ENCODE measurements at places on chromosomes 7 and 10.
A peak's percentile ranks its signal among the peaks of the same experiment; 100 is the strongest.

- DNase-seq, result no peak
These were observed 91.7 kb upstream of the MEOX2 start for GRCh38 chr7:15778191-15778590.

DNA sequence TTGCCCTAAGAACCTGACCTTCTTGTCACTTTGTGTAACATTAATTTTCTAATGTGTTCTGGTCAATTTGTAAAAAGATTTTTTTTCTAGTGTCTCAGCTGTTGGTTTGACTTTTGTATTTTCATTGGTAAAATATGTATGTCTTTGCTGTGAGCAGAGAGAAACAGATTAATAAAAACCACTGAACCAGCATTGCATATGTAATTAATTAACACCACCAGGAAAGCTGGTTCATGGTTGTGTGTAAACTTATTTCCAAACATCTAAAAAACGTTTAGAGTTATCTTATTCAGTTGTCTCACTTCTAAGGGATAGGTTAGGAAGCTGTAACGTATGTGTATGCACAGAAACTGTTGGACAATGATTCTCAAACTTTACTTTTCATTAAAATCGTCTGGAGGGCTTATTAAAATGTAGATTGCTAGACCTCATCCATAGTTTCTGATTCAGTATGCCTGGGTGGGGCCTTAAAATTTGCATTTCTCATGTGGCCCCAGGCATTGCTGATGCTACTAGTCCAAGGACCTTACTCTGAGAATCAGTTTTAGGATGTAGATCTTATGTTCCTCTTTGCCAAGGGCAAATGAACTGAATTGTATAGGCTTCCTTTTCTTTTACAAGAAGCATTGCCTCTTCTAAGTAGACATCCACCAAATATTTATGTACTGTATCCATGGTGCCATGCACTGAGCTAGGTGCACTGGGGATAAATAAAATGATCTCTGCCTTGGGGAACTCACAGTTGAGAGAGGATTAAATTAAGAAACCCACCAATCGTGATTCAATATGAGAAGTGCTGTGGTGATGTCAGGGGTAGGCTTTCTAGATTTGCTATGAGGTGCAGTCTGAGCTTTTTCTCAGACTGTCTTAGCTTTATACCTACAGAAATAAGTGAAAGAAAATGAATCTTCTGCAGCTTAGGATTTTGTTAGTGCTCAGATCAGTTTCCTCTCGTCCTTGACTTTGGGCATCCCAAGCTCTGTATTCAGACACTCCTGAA, 98.7 kb downstream of the AUTS2 start:
- DNase-seq, result peak; percentile 37

- DNase-seq, result no peak
These were observed 600.1 kb upstream of the STEAP1 start for GRCh38 chr7:89554209-89554608.

DNA sequence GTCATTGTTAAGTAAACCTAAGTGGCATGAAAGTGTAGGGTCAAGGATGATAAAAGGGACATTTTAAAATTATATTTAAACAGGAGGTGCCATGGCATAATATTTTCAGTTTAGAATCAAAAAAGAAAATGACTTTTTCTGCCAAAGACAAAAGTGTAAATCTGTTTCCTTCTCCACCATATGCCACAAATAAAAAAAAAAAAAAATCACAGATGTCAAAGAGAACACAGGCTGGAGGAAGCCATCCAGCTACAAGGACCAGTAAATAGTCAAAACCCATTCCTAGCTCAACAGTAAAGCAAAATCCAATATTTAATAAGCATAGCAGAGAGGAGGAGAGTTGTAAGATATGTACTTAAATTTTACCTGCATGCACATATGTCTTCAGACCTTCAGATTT, 321.3 kb upstream of the TMEM229A start:
- DNase-seq, result no peak

GRCh38 chr7:43199371-43200160, 87.1 kb downstream of the HECW1 start:
- no peak for DNase-seq

DNA sequence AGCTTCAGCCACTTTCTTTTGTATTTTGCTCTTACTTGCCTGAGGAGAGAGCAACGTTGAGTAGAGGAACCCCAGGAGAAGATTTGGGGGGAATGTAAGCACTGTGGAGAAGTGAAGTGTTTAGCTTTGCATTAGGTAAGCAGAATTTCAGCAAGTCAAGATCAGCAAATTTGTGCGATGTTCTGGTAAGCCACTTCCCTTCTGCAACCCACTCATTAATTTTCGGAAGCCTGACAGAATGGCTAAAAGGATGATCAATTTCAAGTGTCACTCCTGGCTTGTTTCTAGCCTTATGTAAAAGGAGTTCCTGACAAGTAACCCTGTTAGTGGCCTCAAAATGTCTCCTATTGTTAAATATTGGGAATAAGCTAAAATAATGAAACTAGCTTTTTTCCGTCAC, 48.5 kb upstream of the NXPH1 start:
- no peak for DNase-seq

GRCh38 chr7:8060241-8060640, 91.6 kb downstream of the GLCCI1 start:
- DNase-seq, result no peak

DNA sequence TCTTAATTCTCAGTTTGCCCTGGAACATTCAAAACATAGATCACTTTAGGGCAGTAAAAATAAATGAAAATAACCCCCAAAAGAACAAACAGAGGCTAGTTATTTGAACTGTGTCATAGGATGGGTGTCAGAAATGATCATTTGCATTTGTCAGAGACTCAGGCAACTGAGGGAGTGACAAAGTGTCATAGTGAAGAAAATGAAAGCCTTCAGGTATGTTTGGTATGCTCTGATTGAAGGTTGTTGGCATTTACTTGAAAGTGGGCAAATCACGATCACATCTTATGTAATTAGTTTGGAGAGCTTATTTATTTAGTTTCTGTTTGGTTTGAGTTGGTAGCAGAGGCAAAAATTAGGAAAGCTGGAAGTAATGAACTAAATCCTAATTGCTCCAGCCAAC, 880.9 kb downstream of the ANKRD7 start:
- DNase-seq, result peak; percentile 13

DNA sequence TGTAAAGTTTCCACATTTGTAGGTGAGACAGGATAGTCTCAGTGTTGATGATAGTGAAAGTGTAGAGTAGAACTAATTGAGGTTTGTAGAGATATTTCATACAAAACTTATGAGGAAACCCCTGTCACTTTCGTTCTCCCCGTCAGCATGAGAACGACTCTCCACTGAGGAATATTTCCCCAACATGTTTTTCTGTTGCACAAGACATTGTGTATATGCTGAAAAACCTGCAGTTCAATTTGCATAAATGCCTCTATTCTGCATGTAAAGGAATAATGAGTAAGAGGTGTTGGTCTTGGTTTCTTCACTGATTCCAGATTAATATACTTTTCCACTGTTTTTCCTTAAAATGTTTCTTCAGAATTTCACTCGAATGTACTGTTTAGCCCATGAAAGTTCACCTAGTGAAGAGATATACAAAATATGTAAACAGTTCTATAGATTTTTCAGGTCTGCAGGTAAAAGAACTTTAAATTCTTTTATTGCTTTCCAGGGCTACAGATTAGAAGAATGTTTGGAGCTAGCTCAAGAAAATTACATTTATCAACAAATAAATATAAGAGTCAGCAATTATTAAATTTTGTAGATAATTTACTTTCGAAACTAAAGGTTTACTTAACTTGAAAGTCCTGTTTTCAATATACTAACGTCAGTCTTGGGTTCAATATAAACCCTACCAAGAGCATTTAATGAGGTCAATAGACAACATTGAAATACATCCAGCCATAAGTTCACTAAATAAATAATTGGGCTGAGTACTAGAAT, 37.2 kb downstream of the HEPACAM2 start:
- DNase-seq, result no peak

DNA sequence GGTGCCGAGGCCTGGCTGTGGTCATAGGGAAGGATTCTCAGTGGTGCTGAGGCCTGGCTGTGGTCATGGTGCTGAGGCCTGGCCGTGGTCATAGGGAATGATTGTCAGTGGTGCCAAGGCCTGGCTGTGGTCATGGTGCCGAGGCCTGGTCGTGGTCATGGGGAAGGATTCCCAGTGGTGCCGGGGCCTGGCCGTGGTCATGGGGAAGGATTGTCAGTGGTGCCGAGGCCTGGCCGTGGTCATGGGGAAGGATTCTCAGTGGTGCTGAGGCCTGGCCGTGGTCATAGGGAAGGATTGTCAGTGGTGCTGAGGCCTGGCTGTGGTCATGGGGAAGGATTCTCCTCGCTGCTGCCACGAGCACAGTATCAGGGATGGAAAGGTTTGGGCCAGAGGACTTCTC, 327.3 kb downstream of the ADARB2 start:
- no peak for DNase-seq

GRCh38 chr7:104207348-104207730, 474 bp downstream of the ORC5 start:
- no peak for DNase-seq

DNA sequence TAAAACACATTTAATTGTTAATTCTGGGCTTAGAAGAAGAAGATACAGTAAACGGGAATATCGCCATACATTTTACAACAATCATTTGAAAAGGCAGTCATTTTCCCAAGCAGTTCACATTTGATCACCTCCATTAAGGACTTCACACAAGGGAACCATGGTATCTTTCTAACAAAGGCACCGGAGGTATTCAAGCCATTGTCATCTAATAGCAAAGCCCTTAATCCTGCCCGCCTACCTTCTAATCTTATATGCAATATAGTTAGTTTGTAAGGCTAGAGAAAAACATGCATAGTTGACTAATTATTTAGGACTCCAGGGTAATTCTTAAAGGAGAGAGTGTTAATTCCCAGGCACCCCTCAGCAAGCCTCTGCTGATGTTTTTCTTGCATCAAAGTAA, 83.1 kb downstream of the MRPL32 start:
- no peak for DNase-seq

- no peak for DNase-seq
These were observed 28.7 kb upstream of the HABP2 start for GRCh38 chr10:113524120-113524519.

DNA sequence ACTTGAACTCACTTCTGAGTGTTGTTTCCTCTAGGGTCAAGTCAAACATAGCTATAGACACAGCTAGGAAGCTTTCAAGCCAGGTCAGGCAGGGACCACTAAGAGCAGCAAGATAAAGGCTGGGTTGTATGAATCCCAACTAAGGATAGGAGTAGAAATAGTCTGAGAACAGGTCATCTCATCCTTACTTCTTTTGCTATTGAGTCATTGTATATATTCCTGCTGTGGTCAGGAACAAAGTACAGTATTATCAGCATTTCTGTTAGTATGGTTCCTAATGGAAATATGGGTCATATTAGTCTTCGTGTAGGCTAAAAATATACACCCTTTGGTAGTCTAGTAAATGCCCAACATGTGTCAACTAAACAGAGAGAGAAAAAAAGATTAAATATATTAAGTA, 145.3 kb downstream of the BTAF1 start:
- DNase-seq, result no peak

DNA sequence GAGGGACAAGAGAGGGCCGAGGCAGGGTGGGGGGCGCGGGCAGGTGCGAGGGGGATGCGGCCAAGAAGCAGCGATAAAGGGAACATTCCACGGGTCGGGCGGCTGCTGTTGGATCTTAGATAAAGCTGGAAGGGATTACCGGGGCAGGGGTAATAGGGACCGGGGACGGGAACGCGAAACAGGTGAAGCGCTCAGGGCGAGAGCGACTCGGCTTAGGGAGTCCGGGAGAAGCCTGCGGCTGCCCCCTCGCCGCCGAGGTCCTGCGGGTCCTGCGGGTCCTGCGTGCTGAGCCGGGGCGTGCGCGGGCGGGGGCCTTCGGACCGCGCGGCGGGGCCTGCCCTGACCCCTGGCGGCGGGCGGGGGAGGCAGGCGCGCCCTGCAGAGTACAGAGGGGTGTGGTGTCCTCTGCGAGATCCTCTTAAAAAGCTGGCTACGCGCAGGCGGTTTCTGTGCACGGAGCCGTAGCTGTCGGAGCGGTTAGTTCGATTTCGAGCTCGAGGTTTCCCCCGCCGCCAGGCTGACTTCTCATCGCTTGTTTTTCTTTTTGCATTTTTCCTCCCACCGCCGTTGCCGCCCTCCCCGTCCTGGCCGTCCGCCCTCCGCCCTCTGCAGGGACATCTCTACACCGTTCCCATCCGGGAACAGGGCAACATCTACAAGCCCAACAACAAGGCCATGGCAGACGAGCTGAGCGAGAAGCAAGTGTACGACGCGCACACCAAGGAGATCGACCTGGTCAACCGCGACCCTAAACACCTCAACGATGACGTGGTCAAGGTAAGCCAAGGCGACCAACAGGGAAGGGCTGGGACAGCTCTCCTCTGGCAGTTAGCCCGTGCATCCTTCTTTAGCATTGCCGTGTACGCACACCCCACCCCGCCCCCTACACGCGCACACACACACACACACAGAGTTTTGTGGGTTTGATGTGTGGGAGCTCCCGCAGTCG, 1.4 kb downstream of the CAV1 start:
- DNase-seq, result peak; percentile 73

- DNase-seq, result no peak
These were observed 5.5 kb downstream of the ELOVL3 start for GRCh38 chr10:102231357-102232318.

DNA sequence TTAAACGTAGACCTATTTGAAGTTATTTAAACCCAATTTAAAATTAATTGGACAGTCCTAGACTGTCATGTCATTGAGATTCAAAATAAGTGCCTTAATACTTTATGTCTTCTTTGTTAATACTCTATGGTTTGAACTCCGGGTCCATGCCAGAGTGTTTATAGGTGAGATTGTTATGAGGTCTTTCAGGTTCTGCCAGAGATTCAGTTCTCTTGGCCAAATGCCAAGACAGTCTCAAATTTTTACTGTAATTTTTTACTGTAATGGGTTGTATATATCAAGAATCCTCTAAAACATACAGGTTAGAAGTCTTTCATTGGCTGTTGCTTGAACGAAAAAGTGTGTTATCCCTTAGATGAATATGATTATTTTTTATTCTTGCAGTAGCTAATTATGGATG, 3.9 kb downstream of the ADD3 start:
- no peak for DNase-seq

GRCh38 chr10:103058034-103058433, 135.0 kb downstream of the NT5C2 start:
- no peak for DNase-seq

DNA sequence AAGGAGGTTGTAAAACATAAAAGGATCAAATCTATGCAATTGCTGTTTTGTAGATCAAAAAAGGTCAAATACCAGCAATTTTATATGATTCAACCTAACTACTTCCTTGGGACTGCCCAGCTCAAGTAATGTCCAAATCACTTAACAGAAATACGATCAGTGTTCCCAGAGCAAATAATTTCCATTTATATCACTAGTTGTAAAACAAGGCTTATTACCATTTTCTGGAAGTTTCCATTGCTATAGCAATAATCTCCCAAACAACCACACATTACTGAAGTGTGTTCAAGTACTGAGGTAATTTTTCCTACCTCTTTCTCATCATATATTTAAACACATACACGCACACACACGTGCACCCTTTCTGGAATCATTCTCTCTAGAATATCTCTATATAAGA, 123.3 kb downstream of the NRCAM start:
- DNase-seq, result no peak

- no peak for DNase-seq
These were observed 58.6 kb downstream of the TPK1 start for GRCh38 chr7:144777005-144777839.

GRCh38 chr10:22849077-22849805, 78.6 kb upstream of the ARMC3 start:
- peak; percentile 59 for DNase-seq

GRCh38 chr10:92627845-92628480, 35.0 kb downstream of the KIF11 start:
- DNase-seq, result no peak

Data from NCI-H526 treated with DMSO at 0.1 percent for 48 hours (cell line).